ENCODE measurements at places on chromosomes 5 and 9. TPM values are rescaled to one million over a fixed set of nuclear protein-coding genes. Genes with fewer than 3 reads are reported as not detected.
A peak's percentile ranks its signal among the peaks of the same experiment; 100 is the strongest.

The PKD2L2 gene
- not detected for total RNA-seq

The ADGRV1 gene
- 0.60 TPM for total RNA-seq

The CACNA1B gene
- total RNA-seq = not detected

The SCGB3A1 gene
- not detected for total RNA-seq

The PTPRD gene
- 15.1 TPM for total RNA-seq

The ALDH7A1 gene
- 17.7 TPM for total RNA-seq

The COL15A1 gene
- 98.5 TPM for total RNA-seq

DNA sequence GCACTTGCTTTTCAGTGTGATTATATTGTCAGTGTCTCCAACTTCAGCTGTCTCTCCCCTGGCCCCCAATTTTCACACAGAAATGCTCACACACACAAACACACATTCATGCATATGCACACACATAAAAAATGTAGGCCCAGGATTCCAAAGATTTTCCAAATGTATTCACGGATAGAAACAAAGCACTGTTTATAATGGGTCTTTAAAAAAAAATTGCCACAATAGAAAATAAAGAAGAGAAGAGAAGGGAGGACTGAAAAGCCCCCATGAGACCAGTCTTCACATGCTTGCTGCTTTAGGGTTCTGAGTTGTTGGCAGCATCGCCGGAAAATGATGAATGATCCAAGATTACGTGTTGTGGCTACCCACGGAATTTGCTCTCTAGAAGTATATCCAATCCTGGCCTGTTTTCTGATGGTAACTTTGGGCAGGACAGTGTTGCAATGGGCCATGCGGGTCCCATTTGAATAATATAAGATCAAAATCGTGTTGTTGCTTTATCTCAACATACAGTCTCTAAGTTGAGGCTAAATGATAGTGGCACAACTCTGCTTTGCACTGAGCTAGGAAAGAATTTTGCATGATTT is 36.2 kb upstream of the ACO1 start:
- DNase-seq = no peak

- no peak for DNase-seq
Observed at GRCh38 chr5:10679336-10679988, 81.6 kb downstream of the DAP start.

DNA sequence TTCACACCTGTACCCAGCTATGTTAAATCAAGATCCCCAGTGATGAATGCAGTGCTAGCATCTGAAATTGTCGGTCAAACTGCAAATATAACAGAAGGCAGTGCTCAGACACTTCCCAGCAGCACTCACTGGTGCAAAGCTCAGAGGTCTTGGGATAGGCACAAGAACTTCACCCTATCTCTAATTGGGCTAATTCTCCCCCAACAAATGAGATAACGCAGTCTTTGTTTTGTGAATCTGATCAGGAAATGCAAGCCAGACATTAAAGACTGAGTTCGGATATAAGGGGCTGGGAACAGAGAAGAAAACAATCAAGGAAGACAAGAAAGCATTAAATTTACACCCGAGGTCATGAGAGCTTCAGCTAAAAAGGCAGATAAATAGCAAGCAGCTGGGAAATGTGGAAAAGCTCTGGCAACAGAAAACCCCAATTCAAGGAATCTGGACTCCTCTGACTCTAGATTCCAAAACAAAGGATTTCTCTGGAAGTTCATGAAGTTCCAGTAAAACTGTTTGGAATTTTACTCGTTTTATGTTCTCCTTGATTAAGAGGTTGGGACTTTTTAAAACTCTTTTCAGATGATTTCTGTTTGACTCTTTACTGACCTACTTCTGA is 65.1 kb downstream of the GNA14 start:
- no peak for DNase-seq

DNA sequence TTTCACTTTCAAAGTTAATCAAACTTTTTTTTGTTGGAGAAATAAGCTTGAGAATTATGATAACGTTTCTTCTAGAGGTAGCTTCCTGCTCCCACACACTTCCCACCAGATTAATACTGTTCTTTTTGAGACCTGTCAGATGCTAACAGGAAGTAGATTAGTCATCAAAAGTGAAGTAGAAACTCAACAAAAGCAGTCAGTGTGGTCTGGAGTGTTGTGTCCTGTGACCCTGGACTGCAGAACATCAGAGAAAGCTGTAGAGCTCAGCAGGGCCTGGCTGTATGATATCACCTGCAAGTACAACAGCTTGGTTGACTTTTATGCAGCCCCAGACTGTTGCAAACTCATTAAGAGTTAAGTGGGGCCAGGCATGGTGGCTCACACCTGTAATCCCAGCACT is 495.7 kb upstream of the CYLC2 start:
- DNase-seq = no peak

DNA sequence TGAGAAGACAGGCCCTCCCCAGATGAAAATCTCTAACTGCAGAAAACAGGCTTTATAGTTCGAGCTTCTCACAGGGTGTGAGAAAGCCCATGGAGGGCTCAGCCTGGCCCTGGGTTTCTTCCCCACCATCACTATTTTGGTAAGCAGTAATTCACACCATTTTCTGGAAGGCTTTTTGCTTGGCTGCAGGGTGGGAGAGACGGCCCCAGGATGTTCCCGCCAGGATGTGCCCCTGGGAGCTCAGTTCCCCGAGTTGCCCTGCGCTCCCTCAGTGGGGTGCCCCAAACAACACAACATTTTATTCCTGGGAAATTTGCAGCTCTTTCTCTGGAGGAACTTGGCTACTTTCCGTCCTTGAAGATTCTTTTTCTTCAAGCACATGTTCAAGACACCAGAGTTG is 100.8 kb downstream of the HSD17B3 start:
- DNase-seq = no peak

DNA sequence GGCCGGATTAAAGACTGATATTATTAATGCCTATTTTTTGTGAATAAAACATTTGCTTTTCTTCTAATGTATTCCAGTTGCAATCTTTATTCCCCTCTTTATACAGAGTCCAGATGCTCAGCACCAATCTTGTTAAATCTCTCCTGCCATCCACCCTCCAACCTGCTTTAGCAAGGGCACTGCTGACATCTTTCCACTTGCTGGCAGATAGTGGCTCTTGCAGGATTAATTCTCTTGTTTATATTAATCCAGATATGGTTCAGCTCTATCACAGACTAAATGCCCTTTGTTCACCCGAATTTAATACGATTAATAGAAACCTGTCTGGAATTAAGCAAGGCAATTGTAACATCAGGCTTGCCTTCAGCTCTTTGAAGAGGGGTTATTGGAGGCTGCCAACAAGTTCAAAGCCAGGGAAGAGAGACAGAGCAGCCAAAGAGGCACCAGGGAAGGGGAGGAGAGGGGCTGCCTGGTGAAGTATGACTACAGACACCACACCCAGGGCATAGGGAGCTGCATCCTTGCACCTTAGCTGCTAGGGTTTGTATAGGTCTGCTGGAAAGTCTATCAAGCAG is 236.2 kb downstream of the SAXO1 start:
- no peak for DNase-seq

DNA sequence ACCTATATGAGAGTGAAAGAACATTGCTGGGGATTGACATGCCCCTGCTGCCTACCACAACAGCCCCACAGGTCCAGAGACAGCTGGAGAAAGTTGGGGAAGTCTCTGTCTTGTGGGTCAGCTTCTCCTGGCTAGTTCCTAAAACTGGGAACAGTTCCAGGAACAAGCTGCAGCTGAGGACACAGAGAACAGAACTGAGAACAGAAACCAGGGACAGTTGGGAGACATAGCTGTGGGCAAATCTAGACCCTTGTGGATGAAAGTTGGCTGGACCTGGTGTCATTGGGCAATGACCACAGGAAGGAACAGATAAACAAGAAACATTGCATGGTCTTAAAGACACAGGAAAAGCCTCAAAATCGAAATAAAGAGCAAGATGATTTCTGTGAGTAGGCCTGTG is 58.3 kb upstream of the MOCS2 start:
- DNase-seq = no peak

DNA sequence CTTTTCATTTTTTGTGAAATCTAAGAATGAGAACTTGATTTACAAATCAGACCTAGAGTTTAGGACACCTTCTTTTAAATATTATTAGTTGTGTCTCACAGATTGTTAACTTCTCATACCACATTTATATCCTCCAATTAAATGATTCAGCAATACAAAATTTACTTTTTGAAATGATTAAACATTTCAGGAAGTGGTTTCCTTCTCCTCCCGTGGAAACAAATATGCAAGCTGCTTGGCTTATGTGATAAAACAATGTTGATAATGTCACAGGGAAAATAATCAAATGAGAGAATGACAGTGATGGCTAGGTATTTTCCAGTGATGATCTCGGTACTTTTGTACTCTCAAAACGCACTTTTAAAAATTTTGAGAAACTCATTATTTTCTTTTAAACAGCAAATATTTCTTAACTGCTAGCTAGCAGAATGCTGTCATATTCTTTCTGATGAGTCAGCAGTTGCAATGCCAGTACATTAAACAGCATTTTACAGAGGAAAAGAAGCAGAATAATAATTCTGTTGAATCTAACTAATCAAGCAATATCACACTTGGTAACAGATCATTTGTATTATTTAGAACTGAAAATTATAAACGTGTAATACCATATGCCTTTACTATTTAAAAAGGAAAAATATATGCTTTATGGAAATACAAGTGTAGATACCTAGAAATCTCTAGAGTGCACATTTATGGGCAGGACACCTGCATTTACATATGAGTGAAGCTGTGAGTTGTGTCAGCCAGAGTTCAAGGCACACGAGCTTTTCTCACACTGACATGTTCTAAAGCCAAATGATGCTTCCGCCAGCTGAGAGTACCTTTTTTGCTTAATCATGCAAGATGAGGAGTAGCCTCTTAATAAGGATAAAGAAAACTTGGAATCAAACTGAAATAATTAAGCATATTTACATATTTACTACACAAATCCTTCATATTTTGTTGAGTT is 53.6 kb upstream of the CDH18 start:
- DNase-seq = no peak

DNA sequence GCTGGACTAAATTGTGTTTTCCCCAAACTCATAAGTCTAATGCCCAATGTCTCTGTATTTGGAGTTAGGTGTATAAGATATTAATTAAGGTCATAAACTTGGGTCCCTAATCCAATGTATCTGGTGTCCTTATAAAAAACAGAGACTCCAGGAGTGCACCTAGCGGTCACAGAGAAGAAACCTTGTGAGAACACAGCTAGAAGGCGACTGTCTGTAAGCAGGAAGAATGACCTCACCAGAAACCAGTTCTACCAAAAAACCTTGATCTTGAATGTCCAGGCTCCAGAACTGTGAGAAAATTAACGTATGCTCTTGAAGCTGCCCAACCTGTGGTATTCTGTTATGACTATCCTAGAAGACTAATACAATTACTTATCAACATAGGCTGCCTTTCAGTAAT is 591.7 kb upstream of the PTPRD start:
- DNase-seq = no peak

DNA sequence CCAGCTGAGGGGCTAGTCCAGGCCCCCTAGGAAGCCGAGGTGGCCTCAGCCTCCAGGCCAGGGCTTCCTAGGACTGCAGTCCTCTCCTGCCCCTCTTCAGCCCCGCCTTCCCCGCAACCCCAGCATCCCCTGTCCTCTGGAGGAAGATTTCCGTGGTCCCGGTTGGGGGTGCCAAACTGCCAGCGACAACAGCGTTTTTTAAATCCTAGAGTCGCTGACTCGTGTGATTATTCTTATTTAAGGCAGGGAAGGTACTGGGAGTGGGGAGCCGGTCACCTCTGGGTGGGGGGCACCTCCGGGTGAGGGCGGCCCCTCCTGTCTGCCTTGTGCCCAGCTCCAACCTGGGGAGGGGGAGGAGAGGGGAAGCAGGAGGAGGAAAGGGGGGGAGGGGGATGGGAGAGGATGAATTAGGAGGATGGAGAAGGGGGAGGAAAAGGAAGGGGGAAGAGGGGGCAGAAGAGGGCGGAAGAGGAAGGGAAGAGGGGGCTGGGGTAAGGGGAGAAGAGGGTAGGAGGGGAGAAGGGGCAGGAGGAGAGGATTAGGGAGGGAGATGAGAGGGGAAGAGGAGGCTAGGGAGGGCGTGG is 173.1 kb upstream of the IER5L start:
- DNase-seq = no peak

- no peak for DNase-seq
Observed at GRCh38 chr5:69030358-69031062, 63.3 kb upstream of the SLC30A5 start.

GRCh38 chr5:170307575-170308465 is 10.2 kb upstream of the LCP2 start:
- peak; percentile 58 for DNase-seq

DNA sequence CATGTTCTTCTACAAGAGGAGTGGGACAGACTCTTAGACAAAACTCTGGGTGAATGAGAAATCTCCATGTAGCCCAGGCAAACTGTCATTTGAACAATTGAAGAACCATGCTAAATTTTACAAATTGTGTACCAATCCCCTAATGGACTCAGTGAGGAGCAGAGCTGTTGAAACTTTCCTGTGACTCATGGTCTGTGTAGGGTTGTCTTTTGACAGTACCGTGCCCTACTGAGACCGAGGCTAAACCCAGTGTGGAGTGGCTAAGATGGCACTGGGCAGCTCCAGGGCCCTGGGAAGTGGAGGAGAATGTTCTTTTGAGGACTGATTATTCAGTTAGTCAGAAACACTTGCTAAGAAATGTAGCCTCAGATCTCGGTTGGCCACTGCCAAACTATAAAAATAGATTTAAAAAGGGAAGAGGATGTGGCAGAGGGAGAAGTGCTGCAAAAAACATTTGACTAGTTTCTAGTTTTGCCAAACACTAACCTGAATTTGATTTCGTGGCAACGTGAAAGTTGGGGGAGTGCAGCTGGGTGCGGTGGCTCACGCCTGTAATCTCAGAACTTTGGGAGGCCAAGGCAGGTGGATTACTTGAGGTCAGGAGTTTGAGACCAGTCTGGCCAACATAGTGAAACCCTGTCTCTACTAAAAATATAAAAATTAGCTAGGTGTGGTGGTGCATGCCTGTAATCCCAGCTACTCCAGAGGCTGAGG is 24.7 kb downstream of the POU4F3 start:
- DNase-seq = no peak

Data from omental fat pad (tissue), 4 donors.